A549 treated with CORT108297 at 1 μM for 4 hours (cell line): ENCODE measurements at places on chromosomes 5 and 9. TPM values are rescaled to one million over a fixed set of nuclear protein-coding genes. Genes with fewer than 3 reads are reported as not detected.

SLC23A1 gene
- 0.92 to 1.5 TPM (median 1.4 TPM) in 5 replicates for total RNA-seq

SV2C gene
- total RNA-seq: not detected in 5 replicates

SOX30 gene
- 0.03 to 0.13 TPM (median 0.05 TPM) in 3 of 5 replicates, not detected in the others for total RNA-seq

OR13D1 gene
- not detected in 5 replicates for total RNA-seq

PCDH1 gene
- 1.7 to 3.3 TPM (median 2.4 TPM) in 5 replicates for total RNA-seq

FAM151B gene
- 1.1 to 1.8 TPM (median 1.4 TPM) in 5 replicates for total RNA-seq

SLC6A3 gene
- 0.05 to 0.09 TPM (median 0.07 TPM) in 5 replicates for total RNA-seq

MARVELD2 gene
- total RNA-seq: 1.9 to 3.2 TPM (median 2.2 TPM) in 5 replicates

FEM1C gene
- 5.4 to 7.0 TPM (median 5.8 TPM) in 5 replicates for total RNA-seq

SRD5A1 gene
- total RNA-seq: 18.4 to 32.2 TPM (median 29.6 TPM) in 5 replicates

CENPP gene
- 6.1 to 9.5 TPM (median 7.0 TPM) in 5 replicates for total RNA-seq

MEF2C gene
- 0.01 to 0.05 TPM (median 0.02 TPM) in 4 of 5 replicates, not detected in the other for total RNA-seq

C9orf50 gene
- 0.10 to 0.12 TPM in 2 of 5 replicates, not detected in the others for total RNA-seq

POLE3 gene
- total RNA-seq: 108 to 128 TPM (median 112 TPM) in 5 replicates

ABO gene
- total RNA-seq: not detected in 5 replicates

IL9 gene
- total RNA-seq: not detected in 5 replicates

PCDHGA8 gene
- total RNA-seq: 0.02 to 0.08 TPM (median 0.03 TPM) in 5 replicates

SMIM33 gene
- total RNA-seq: not detected in 5 replicates

CKMT2 gene
- not detected in 5 replicates for total RNA-seq

ZNF354B gene
- 4.3 to 5.9 TPM (median 5.7 TPM) in 5 replicates for total RNA-seq

KLF4 gene
- total RNA-seq: 13.6 to 20.8 TPM (median 15.4 TPM) in 5 replicates

SOHLH1 gene
- total RNA-seq: not detected in 5 replicates

DIRAS2 gene
- 0.01 to 0.07 TPM (median 0.02 TPM) in 3 of 5 replicates, not detected in the others for total RNA-seq

F2RL1 gene
- 225 to 295 TPM (median 259 TPM) in 5 replicates for total RNA-seq

PCDHGB3 gene
- 0.17 to 0.33 TPM (median 0.24 TPM) in 5 replicates for total RNA-seq

ELAVL2 gene
- 0.02 to 0.06 TPM (median 0.05 TPM) in 3 of 5 replicates, not detected in the others for total RNA-seq

QRFP gene
- not detected in 5 replicates for total RNA-seq

FGFR4 gene
- total RNA-seq: 15.5 to 26.2 TPM (median 25.0 TPM) in 5 replicates

GLDC gene
- total RNA-seq: 11.3 to 14.9 TPM (median 13.1 TPM) in 5 replicates

CARTPT gene
- total RNA-seq: not detected in 5 replicates

REEP2 gene
- total RNA-seq: 6.5 to 8.1 TPM (median 6.8 TPM) in 5 replicates

CCDC180 gene
- total RNA-seq: 0.43 to 0.90 TPM (median 0.75 TPM) in 5 replicates

TMEFF1 gene
- total RNA-seq: 0.68 to 1.8 TPM (median 1.2 TPM) in 5 replicates

MYOZ3 gene
- 0.06 to 0.31 TPM (median 0.15 TPM) in 4 of 5 replicates, not detected in the other for total RNA-seq

RFESD gene
- 2.1 to 3.1 TPM (median 2.4 TPM) in 5 replicates for total RNA-seq

CORO2A gene
- 0.54 to 0.82 TPM (median 0.75 TPM) in 5 replicates for total RNA-seq

TAF1L gene
- 0.01 TPM in 1 of 5 replicates, not detected in the others for total RNA-seq

PCDH12 gene
- 0.01 to 0.09 TPM (median 0.02 TPM) in 3 of 5 replicates, not detected in the others for total RNA-seq

MEGF10 gene
- not detected in 5 replicates for total RNA-seq

LTC4S gene
- total RNA-seq: 0.25 to 0.36 TPM (median 0.27 TPM) in 3 of 5 replicates, not detected in the others

UBTD2 gene
- 12.3 to 16.5 TPM (median 14.3 TPM) in 5 replicates for total RNA-seq

KCNMB1 gene
- total RNA-seq: not detected in 5 replicates

PFN3 gene
- total RNA-seq: not detected in 5 replicates

C9orf153 gene
- total RNA-seq: 0.09 to 0.46 TPM (median 0.18 TPM) in 5 replicates

TRMT10B gene
- total RNA-seq: 5.4 to 7.3 TPM (median 5.8 TPM) in 5 replicates

TSLP gene
- total RNA-seq: not detected in 5 replicates

CER1 gene
- not detected in 5 replicates for total RNA-seq

PCDHA12 gene
- 2.6 to 3.4 TPM (median 3.0 TPM) in 5 replicates for total RNA-seq
